CD4-positive, alpha-beta memory T cell (primary cell): ENCODE measurements at places on chromosomes 12 and 14. TPM values are rescaled to one million over a fixed set of nuclear protein-coding genes. Genes with fewer than 3 reads are reported as not detected.

The LHX5 gene
- total RNA-seq, result not detected

The MYO1H gene
- not detected for total RNA-seq

DNA sequence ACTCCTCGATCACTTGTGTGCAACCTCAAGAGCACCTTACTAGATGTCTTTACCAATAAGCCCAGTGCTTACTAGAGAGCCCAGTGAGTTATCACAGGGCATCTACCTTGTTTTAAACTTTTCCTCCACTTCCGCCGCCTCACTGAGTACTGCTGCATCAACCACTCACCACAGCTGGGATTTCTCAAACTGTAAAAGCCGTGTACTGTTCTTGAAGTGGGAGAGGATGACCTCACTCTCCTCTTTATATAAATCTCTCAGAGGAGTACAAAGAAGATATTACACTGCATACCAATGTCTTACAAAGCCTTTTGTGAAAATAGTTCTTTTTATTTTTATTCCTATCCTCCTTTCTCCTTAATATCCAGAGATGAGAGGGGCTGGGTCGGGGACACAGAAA is 94.1 kb downstream of the PLCZ1 start:
- no peaks in the 10 kb centered on the region for H3K36me3 ChIP-seq
- H3K4me3 ChIP-seq, result no peak overlapping the region
- H3K4me1 ChIP-seq, result no peaks in the 10 kb centered on the region
- no peaks in the 10 kb centered on the region for H3K27me3 ChIP-seq
- H3K27ac ChIP-seq, result no peak overlapping the region

- no peak overlapping the region for H3K27ac ChIP-seq
- H3K4me1 ChIP-seq, result no peaks in the 10 kb centered on the region
- no peak for DNase-seq
- H3K36me3 ChIP-seq, result no peaks in the 10 kb centered on the region
- no peak overlapping the region for H3K4me3 ChIP-seq
These were observed 896.4 kb downstream of the BCL11B start for GRCh38 chr14:98375566-98375965.

- H3K27ac ChIP-seq, result peak overlapping the region; percentile 73
- H3K4me3 ChIP-seq, result peak overlapping the region; percentile 92
- DNase-seq, result no peak
- peaks cover 24% of the 10 kb centered on the region for H3K4me1 ChIP-seq
- H3K36me3 ChIP-seq, result peaks cover 8% of the 10 kb centered on the region
- H3K27me3 ChIP-seq, result no peaks in the 10 kb centered on the region
These were observed 216 bp downstream of the IKBIP start for GRCh38 chr12:98644433-98644711.

DNA sequence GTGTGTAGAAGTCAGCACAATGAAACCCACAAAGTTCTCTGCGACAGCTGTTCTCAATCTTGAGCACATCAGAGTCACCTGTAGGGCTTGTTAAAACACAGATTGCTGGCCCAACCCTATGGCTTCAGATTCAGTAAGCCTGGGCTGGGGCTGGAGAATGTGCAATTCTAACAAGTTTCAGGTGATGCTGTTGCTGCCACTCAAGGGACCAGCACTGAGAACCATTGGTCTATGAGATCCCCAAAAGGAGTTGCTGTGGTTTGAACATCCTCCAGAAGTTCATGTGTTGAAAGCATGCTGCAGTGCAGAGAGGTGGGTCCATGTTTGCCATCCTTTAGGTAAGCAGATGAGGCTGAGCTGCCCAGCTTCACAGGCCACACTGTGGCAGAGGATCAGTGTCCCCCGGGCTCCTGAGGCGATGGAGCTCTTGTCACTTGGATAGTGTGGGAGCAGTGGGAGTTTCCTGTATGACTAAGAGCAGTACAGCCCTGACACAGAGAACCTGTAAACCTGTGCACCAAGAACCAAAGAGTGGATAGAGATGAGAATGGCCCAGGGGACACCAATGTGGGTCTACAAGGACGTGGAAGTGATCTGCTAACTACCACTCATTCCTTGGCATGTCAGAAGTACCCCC is 8.0 kb upstream of the RTRAF start:
- H3K4me1 ChIP-seq, result peaks cover 7% of the 10 kb centered on the region
- H3K4me3 ChIP-seq, result no peak overlapping the region
- H3K36me3 ChIP-seq, result no peaks in the 10 kb centered on the region
- no peak for DNase-seq

DNA sequence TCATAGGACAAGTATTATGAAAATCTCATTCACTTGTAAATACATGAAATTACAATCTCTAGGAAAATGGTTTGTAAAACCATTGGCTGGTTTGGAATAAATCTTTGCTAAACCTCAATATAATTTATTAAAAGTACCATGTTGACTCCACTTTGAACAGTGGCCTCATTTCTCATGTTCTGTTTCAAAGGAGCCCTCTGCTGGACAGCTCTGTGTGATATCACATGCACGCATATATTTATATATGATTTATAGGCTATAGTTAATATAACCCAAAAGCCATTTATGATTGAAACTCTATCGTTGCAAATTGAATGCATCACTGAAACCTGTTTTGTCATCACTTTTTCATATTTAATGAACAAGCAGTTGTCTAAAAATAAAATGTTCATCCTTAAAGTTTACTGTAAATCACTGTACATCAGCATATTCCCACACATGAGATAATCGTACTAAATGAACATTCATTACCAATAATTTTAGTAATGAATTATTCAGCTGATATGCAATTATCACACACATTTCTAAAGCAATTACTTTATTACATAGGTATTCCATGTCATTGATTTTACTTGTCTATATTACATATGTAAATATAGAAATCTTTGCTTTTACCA is 493.8 kb downstream of the NPAS3 start:
- no peaks in the 10 kb centered on the region for H3K27me3 ChIP-seq
- no peak overlapping the region for H3K27ac ChIP-seq
- H3K4me3 ChIP-seq, result no peak overlapping the region
- H3K36me3 ChIP-seq, result no peaks in the 10 kb centered on the region
- peaks cover 10% of the 10 kb centered on the region for H3K4me1 ChIP-seq

DNA sequence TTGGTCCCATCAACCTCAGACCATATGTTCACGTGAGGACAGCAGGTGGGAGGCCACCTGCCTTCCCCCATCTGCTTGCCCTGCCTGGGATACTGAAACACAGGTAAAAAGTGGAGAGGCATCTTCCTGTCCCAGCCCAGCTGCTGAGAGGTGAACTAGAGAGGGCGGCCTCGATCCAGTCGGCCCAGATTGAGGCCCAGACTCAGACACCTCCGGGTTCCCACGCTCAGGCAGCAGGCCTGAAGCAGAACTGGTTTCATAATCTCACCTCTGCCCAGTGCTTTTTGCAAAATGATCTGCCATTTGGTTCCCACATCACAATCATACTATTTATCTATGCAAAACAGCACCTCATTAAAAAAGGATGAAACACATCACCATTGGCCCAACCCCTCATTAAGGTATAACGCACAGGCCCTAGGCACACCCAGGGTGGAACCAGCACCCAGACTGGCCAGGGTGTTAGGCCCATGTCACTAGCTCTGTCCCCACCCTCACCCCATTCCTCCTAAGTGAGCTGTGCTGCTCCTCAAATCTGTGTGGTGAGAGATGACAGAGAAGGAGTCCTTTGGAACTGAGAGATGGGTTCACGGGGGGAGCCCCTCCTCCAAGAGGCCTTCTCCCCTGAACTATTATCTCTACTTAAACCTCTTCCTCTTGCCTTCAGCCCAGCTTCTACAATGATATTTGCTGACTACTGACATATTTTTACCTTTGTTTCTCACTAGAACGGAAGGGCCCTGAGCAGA is 81.1 kb downstream of the ZFP36L1 start:
- H3K4me1 ChIP-seq, result peaks cover 41% of the 10 kb centered on the region
- DNase-seq, result peak; percentile 33
- H3K27ac ChIP-seq, result peak overlapping the region; percentile 40
- H3K36me3 ChIP-seq, result no peaks in the 10 kb centered on the region
- no peaks in the 10 kb centered on the region for H3K27me3 ChIP-seq
- no peak overlapping the region for H3K4me3 ChIP-seq

DNA sequence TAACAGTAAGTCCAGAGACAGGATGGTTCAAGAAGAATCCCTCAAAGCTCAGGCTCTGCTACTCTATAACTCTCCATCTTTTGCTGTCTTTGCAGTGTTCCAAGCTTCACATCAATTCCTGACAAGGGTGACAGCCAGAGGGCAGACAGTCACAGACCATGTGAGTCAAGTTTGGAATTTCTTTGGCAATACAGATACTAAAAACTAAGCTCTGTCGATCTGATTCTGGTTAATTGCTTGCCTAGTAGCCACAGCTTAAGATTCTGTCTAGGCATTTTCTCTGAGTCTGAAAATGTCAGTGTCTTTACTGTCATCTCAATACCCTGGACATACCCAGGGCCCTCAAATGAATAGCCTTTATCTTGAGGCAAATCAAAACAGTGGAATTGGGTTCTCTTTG is 153.7 kb downstream of the CEP128 start:
- H3K4me3 ChIP-seq, result no peak overlapping the region
- no peaks in the 10 kb centered on the region for H3K27me3 ChIP-seq
- no peak for DNase-seq
- H3K36me3 ChIP-seq, result no peaks in the 10 kb centered on the region
- no peak overlapping the region for H3K27ac ChIP-seq

The NRIP2 gene
- not detected for total RNA-seq

DNA sequence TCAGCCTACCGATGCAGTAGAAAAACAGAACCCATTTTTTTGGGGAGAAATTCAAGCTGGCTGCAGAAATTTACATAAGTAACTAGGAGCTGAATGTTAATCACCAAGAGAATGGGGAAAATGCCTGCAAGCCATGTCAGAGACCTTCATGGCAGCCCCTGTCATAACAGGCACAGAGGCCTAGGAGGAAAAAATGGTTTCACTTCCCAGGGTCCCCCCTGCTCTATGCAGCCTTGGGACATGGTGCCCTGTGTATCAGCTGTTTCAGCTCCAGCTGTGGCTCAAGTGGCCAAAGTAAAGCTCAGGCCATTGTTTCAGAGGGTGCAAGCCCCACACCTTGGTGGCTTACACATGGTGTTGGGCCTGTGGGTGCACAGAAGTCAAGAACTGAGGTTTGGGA is 842.5 kb downstream of the FLRT2 start:
- H3K27ac ChIP-seq, result no peak overlapping the region
- DNase-seq, result no peak
- H3K4me1 ChIP-seq, result no peaks in the 10 kb centered on the region
- H3K4me3 ChIP-seq, result no peak overlapping the region

The CYP27B1 gene
- total RNA-seq, result 0.64 TPM

DNA sequence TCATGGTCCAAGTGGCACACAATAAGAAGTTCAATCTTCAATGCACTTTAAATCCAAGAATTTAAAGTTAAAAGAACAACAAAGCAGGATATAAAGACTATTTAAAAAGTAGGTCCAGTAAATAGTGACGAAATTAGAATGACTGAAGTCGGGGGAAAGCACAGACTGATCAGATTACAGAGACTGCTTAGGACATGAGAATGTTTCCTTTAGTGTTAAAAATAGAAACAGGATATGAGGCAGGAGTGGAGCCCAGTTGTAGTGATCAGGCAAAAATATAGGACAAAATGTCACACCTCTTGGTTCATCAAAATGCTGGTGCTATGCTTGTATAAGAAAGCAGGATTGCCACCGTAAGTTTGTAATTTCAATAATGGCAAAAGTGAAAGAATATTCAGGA is 52.2 kb upstream of the CD163 start:
- H3K36me3 ChIP-seq, result no peaks in the 10 kb centered on the region
- H3K4me1 ChIP-seq, result no peaks in the 10 kb centered on the region
- no peak overlapping the region for H3K27ac ChIP-seq
- H3K27me3 ChIP-seq, result no peaks in the 10 kb centered on the region

DNA sequence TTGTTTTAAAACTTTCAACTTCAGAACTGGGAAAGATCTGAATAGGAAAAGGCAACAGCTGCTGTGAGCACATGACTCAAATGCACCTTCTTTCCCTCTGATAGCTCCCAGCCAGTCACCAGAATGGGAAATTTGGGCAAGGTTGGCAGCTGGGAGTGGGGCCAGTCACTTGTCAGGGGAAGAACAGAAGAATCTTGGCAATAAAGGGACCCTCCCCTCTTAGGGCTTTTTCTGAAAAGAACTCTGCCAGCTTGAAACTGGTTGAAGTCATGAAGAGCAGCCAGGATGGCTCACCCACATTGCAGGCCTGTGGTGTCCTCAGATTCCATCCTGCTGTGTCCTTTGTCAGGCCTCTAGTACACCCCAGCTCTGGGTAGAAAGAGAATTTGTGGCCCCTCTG is 10.3 kb upstream of the RIC8B start:
- H3K27ac ChIP-seq, result no peak overlapping the region
- no peaks in the 10 kb centered on the region for H3K36me3 ChIP-seq
- no peaks in the 10 kb centered on the region for H3K27me3 ChIP-seq
- H3K4me3 ChIP-seq, result no peak overlapping the region

The KRT85 gene
- not detected for total RNA-seq

DNA sequence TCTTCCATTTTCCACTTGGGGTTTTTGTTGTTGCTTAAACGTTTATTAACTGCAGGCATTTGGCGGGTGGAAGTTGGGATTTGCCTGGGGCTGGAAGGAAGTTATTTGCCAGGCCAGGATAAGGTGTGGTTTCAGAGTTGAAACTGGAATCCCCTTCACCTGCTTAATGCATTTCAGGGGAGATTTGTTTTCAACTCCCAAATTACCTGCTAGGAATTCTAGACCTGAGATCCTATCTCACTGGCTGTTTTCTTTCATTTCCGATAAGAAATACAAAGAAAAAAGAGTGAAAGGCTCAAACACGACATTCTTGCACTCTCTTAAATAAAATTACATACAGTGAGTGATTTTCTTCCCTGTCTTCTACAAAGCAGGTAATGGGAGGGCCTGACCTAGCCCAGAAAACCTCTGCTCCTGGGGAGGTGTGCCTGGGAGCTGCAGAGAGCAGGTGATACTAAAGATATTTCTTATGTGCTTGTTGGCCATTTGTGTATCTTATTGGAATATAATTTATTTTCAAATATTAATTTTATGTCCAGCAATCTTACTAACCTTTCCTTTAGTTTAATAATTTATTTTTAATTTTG is 278.2 kb downstream of the ZFP36L1 start:
- no peak overlapping the region for H3K27ac ChIP-seq
- H3K27me3 ChIP-seq, result no peaks in the 10 kb centered on the region
- H3K4me3 ChIP-seq, result no peak overlapping the region
- DNase-seq, result no peak
- H3K36me3 ChIP-seq, result no peaks in the 10 kb centered on the region
- H3K4me1 ChIP-seq, result peaks cover 23% of the 10 kb centered on the region

The C12orf43 gene
- total RNA-seq, result 15.4 TPM

GRCh38 chr12:116209503-116209902 is 68.0 kb downstream of the MED13L start:
- no peak overlapping the region for H3K27ac ChIP-seq
- H3K27me3 ChIP-seq, result no peaks in the 10 kb centered on the region
- no peaks in the 10 kb centered on the region for H3K36me3 ChIP-seq
- H3K4me3 ChIP-seq, result no peak overlapping the region

GRCh38 chr12:49659753-49660152 is 36.4 kb downstream of the PRPF40B start:
- no peak for DNase-seq
- no peak overlapping the region for H3K27ac ChIP-seq
- H3K4me3 ChIP-seq, result no peak overlapping the region
- H3K4me1 ChIP-seq, result peaks cover 55% of the 10 kb centered on the region
- H3K36me3 ChIP-seq, result peaks cover 11% of the 10 kb centered on the region

GRCh38 chr14:76765461-76765931 is 4.2 kb downstream of the VASH1 start:
- no peak overlapping the region for H3K27ac ChIP-seq
- DNase-seq, result no peak
- H3K27me3 ChIP-seq, result no peaks in the 10 kb centered on the region
- no peaks in the 10 kb centered on the region for H3K36me3 ChIP-seq
- peaks cover 49% of the 10 kb centered on the region for H3K4me1 ChIP-seq
